ENCODE measurements at places on chromosomes 16 and 17.
A peak's percentile ranks its signal among the peaks of the same experiment; 100 is the strongest.

DNA sequence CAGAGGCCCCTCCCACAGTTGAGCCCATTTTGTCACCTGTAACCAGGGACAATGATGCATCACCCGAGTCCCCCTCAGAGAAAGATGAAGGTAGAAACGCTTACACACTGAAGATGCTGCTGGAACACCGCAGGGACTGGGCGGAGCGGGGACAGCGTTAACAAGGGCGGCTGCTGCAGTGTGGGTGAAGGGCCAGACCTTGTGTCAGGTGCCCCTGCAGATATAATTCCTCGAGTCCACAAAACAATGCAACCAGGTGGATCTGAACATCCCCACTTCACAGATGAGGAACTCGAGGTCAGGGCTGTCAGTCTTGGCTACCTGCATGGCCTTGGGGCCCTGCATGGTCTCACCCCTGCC, 6.3 kb upstream of the MAPK7 start:
- no peak for DNase-seq

- no peak for DNase-seq
Observed at GRCh38 chr17:17947966-17948365, 24.2 kb downstream of the TOM1L2 start.

DNA sequence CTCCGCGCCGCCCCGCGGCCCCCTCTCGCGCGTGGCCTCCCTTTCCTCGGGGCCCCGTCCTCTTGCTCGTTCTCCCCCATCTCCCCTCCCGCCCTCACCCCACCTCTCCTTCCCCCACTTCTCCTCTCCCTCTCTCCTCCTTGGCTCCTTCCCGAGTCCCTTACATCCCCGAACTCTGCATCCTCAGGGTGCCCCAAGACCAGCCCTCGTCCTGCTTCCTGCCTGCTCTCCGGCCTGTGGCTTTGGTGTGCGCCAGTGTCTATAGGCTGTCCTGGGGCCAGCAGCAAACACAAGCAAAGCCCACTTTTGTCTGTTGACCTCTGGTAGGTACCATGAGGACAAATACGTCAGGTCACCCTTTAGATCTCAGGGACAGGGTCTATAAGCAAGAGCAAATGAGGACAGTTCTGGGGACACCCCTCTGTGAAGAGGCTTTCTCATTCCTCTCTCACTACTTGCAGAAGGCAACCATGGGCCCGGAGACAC, 284 bp upstream of the COPZ2 start:
- no peak for DNase-seq

DNA sequence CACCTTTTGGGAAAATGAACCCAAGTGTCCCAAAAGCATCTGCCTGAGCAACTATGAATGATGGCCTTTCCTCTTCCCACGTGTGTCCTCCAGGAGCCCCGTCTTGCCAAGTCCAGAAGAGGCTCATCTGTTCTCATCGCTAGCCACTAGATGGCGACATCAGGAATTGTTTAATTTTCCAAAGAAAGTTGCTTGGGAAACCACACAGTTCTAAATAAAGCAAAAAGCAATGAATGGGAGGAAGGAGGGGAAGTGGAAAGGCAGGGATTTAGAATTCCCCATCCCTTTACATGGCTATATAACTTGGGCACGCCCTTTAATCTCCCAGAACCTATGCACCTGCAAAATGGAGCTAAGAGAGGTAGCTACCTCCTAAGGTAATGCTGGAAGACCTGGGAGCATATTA, 9.0 kb upstream of the CDH5 start:
- peak; percentile 71 for DNase-seq

GRCh38 chr17:8185582-8186445, 4.2 kb downstream of the BORCS6 start:
- peak; percentile 91 for DNase-seq

GRCh38 chr17:2592971-2593820, at the start of gene PAFAH1B1:
PAFAH1B1 (plus strand) TSS chr17:2593654; CDS start chr17:2638289, 44,635 bp downstream.
- peak; percentile 91 for DNase-seq

DNA sequence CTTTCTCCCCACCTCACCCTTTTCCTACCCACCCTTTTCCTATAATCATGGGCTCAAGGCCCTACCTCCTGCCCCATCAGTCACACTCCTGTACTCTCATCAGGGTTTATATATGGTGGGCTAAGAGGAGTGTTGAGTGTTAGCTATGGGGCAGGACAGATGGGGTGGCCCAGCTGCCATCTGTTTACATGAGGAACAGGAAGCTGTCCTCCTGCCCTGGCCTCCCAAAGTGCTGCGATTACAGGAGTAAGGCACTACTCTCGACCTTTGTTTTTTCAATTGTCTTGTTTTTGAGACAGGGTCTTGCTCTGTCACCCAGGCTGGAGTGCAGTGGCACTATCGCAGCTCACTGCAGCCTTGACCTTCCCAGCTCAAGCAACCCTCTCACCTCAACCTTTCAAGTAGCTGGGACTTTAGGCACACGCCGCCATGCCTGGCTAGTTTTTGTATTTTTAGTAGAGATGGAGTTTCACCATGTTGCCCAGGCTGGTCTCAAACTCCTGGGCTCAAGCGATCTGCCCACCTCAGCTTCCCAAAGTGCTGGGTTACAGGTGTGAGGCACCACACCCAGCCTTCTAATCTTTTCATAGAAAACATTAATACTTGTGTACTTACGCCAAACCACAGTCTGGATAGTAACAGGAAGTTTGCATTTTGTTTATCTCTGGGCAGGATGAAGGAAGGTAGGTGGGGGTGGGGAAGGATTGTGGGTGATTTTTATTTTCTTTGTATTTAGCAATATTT, 1.6 kb downstream of the TRADD start:
- no peak for DNase-seq

- no peak for DNase-seq
Observed at GRCh38 chr17:74235040-74235581, 21.7 kb downstream of the TTYH2 start.

DNA sequence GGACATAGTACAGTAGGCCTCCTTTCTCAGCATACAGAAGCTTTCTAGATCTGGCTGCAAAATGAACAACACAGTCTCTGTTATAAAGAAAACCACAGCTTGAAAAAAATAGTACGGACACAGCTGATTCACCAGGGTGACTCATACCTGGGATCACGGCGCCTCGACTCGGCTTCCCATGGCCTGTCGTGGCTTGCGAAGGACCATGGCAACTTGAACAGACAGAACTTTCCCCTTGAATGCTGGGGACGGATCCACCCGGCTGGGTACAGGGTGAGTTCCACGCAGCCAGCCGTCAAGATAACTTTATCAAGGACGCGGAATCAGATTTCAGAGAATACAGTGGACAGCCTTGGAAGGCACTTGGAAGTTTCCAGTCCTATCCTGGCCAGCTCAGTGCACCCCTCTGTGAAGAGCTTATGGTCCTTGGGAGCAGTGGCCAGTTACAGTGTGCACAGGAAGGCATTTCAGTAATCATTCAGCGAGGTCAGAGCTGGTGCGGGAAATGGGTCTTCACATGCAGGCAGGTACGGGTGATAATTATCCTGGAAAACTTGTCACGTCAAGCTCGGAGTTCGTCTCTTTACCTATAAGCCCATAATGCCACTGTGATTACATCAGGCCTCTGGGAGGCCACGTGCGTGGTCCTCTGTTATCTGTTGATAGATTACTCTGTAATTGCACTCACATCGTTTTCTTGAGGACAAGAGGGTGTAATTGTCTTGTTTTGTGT, 57.9 kb upstream of the MAF start:
- DNase-seq, result no peak

DNA sequence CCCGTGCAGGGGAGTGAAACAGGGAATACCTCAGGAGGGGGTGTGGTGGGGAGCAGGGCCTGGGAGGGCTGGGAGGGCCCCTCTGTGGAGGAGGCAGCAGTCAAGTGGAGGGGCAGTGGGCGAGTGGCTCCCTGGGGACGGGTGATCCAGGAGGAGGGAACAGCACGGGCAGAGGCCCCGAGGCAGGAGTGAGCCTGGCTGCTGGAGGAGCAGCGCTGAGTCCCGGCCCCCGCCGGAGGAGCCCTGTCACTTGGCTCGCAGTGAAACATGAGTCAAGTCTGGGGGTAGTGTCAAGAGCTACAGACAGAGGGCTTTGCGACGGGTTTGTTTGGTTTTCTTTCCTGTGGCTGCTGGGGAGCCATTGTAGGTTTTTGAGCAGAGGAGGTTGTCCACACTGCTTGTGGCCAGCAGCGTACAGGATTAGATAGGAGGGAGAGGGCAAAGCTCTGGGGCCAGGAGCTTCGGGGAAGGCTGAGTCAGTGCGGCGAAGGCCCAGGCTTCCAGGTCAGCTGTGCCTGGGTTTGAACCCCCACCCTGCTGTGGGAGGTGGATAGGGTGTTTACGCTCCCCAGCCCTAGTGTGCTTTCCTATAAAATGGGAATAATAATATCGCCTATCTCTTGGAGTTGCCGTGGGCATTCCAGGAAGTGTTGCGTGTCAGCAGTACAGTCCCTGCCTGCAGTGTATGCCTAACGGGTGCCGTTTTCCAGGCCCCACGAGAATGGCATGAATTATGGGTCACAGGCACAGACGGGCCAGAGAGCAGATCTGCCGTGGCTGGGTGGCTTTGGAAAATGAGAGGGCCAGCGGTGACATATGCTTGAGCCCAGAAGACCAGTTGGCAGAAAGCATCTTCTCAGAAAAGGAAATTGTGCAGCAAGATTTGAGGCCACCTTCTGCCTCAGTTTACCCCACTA, 115.9 kb upstream of the CIBAR2 start:
- DNase-seq, result peak; percentile 21

DNA sequence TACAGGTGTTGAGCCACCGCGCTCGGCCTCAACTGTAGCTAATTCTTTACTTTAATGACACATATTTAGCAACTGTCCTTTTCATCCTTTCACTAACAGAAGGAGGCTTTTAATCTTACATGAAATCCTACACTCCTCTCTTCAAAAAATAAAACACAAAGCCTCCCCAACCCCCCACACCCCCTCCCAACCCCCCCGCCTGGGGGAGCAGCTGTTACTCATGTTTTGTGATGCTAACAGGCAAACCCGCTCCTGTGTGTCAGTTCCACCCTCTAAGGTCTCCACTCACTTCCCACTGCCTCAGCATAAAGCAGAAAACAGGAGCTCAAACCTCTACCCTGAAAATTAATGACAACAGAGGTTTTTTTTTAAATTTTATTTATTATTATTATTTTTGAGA, 55.4 kb upstream of the SLC25A19 start:
- no peak for DNase-seq
